Esophagus squamous epithelium (tissue), 5 donors: ENCODE measurements at places on chromosomes 1 and 21.

DNA sequence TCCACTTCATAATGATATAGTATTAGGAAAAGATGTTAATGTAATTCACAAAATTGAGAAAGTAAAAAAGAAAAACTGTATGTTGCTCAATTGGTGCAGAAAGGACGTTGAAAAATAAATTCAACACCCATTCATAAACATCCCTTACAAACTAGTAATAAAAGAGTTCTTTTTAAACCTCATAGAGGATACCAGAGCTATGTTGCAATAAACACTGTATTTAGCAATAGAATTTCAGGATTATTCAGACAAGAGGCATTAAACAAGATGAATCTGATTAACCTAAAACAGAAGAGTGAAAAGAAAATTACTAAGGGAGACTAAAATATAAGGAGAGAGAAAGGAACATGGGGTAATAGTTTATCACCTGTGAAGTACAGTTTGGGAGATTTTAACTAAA lies 154.8 kb downstream of the NTPCR start:
- no peak for DNase-seq

GRCh38 chr1:42806593-42806992 lies 10.3 kb upstream of the ERMAP start:
- DNase-seq, result no peak

- DNase-seq, result no peak
Measured at GRCh38 chr21:42633858-42634257, 19.6 kb upstream of the PDE9A start.

DNA sequence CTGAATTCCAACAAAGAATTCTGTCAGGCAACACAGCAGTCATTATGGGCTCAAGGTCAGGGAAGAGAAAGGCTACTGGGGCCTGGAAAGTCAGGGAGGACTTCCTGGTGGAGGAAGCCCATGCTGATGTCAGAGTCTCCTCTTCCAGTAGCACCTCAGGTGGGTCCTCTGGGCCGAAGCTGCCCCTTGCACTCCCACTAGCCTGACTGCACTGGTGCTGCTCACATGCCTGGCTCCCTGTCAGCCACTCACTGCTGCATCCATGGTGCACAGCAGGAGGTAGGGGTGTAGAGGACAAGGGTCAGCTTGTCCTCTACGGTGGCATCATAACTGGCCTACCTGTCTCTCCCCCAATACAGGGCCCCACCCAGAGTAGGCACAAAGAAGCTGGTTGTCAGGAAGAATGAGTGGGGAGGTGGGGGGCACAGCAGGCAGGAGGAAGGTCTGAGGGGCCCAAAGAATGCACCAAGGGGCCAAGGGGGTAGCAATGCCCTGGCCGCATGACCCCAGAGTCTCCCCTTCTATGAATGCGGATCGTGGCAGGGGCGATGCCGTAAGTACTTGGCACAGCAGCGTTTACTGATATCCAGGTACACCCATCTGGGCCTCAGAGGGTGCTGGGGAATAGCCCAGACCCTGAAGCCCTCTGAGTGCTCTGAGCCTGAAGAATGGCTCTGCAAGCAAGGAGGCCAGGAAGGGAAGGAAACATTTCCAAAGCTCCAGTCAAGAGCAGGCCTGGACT lies 80.3 kb downstream of the GLIS1 start:
- DNase-seq, result no peak

- no peak for DNase-seq
Measured at GRCh38 chr1:40404670-40405462, 31.3 kb downstream of the SMAP2 start.

DNA sequence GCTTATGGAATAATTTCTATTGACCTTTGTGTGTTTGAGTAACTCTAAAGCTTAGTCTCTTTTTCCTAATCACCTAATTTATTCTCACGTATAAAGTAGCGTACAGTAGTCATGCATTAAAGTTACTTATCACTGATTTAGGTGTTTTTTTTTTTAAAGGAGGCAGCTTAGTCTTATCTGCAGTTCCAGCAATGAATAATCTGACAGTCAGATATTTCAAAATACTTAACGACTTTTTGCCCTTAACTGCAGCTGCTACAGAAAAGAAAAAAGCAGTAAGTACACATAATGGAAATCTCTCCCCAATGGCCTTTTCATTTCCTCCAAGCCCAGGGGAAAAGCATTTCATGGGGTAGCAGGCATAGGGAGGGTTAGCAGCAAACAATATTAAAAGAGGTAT lies 54.6 kb downstream of the SLC35F3 start:
- DNase-seq, result no peak

DNA sequence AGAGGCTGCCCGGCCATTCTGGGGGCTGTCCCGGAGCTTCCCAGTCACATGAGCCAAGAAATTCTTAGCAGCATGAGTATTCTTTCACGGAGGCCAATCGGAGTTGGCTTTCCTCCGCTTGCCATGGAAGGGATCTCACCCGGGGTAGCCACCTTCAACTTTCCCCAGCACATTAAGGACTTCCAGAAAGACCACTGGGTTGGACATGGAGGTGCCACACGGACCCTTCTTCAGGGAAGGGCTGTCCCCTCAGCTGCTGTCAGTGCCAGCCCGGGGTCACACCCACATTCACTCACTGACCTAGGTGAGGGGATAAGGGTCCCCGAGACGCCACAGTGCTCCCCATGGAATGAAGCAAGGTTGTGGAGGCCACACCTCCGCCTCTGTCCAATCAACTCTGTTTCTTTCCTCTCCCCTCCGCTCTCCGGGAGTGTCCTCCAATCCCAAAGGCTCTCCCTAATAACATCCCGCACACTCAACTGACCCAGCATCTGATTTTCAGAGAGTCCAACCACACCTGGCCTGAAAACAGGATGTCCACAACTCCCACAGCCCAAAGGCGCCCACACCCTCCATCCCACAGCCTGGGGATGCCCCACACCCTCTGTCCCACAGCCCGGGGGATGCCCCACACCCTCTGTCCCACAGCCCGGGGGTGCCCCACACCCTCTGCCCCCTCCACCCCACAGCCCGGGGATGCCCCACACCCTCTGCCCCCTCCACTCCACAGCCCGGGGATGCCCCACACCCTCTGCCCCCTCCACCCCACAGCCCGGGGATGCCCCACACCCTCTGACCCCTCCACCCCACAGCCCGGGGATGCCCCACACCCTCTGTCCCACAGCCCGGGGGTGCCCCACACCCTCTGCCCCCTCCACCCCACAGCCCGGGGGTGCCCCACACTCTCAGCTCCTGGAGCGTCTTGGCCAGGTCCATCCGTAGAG lies 19.4 kb downstream of the RSPH1 start:
- DNase-seq, result no peak

DNA sequence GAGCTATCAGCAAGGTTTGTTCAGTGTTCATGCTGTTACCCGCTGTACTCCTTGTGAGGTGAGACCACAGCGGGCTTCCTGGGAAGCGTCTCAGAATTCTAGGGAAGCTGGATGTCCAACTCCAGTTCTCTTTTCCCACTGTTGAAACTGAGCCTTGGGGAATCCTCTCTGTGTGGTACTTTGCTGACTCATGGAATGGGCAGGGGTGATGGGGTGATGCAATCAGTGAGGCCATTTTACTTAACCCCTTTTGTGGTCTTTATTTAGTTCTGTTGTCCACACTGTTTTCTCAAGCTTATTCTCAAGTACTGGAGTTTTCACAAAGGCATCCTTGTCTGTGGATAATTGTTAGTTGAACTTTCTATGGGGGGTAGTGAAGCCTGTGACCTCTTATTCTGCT lies 42.6 kb downstream of the ACKR1 start:
- DNase-seq, result no peak

GRCh38 chr1:247210062-247210375 lies 38.2 kb upstream of the ZNF124 start:
- no peak for DNase-seq

DNA sequence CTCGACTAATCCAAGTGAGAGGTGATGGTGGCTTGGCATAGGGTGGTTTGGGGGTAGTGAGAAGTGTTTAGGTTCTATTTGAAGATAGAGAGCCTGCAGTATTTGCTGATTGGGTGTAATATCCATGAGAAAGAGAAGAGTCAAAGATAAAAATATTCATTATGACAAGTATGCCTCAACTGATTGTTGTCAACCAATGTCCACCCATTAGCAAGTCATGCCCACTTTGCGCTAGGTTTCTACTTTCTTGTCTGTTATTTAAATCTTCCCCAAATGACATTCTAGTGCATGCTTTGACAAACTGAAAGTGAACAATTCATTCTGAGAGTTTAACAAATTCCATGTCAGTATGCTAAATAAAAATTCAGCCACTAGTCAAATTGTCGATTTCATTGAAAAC lies 3.8 kb upstream of the XCL1 start:
- DNase-seq, result no peak

DNA sequence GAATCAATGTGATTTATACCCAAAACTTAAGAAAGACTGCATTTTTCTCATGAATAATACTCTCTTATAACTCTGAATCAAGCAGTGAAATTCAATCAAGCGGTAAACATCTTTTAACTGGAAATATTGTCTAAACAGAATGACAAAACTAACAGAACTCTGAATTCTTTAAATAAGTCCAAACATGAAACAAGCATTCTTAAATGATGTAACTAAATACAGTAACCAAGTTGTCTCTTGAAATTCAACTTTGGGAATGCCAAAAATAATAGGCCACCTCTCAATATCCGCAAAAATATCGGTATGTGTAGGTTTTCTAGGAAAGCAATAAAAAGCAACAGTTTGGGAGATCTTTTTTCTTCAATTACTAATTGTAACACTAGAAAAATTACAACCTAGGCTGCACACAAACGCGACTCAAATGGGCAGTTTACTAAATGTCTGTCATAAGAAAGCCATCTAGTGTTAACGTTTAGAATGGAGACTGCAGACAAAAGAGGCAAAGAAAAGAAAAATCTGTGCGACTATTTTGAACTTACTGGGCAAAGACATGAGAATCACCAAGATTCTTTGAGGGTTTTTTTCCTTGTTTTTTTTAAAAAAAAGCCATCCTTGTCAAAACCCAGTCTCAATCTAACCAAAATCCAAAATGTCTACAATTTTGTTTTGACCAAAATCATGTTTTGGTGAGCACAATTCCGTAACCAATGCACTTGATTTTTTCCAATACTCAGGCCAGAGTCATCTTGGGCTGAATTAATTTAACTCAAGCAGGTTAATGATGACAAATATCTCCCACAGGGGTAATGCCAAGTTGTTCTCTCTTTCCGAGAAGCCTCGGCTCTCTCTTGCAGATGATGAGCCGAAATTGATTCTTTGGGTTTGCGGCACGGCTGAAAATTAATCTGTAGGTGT lies 1.3 kb downstream of the SIPA1L2 start:
- no peak for DNase-seq

DNA sequence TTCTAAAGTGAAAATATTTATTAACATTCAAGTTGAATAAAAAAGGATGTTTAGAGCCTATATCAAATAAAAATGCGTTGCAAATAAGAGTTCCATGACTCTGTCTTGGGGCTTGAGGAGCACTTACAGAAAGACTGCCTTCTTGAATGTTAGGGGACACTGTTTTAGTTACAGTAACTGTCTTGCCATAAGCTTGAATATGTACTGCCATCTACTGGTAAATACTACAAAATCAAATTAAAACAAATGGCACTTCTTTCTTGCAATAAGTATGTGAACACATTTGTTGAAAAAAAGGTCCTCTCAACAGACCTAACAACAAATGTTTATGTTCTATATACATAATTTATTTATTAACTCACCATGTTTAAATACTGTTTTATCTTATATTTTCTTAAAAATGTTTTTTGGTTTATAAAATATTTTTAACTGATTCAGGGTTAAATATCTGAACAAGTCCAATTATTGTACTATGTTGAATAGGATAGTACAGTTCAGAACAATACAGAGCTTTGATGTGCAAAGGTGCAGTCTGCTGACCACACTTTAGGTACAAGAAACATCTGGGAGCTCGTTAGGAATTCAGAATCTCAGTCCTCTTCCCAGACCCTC lies 199.5 kb downstream of the LRRIQ3 start:
- DNase-seq, result no peak

DNA sequence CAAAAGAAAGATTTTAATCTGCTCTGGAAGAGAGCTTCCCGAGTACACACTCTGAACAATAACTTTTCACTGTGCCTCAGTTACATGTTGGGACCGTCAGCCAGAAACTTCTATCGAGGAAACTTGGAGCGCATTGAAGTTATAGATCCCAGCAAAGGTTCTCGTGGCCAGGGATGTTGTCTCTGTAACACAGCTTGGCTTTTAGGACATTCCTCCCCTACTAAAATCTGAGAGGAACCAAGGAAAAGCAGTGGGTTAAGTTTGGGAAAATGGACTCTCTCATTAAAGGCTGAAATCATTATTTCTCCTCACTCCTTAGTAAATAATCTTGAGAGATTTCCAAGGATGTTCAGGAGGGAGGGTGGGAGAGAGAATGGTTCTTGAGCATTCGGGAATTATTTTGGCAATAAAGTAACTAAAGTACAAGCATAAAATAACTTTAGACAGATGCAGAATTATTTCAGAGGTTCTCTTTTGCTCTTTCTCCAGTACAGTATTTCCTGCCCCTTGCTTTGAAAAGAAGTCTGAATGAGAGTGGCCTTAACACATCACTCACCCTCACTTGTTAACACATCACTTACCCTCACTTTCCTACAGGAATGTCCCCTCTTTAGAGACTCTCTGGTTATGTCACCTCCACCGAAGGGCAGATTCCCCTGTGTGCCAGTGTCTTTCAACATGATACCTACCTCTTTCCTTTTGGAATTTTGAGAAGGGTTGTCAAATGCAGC lies 1.8 kb upstream of the NFIA start:
- DNase-seq, result no peak

- DNase-seq, result no peak
Measured at GRCh38 chr1:69913977-69914376, 291.4 kb downstream of the LRRC40 start.

GRCh38 chr1:203173566-203173965 lies 2.1 kb downstream of the MYBPH start:
- no peak for DNase-seq
